Esophagus mucosa (tissue), 1 donor: ENCODE measurements at places on chromosomes 5 and 9. TPM values are rescaled to one million over a fixed set of nuclear protein-coding genes. Genes with fewer than 3 reads are reported as not detected.

- peak; percentile 1 for ATAC-seq
These were observed 5.1 kb downstream of the NRARP start for GRCh38 chr9:137296670-137297664.

DNA sequence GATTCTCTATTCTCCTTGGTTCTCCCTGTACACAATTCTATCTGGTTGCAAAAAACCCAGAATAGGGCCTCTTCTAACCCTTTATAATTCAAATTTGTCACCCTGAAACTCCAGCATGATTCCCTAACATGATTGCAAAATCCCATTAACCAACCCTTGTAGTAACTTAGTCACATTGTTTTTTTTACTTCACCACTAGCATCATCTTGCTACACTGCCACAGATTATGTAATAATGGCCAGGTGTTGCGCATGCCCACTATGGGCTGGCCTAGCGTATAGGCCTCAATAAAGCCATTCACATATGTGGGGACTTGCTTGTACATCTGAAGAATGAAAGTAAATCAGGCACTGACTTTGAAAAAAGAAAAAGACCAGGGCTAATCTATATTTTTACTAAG, 25.7 kb downstream of the FAM170A start:
- peak; percentile 57 for ATAC-seq

- ATAC-seq: no peak
These were observed 636.1 kb downstream of the KIF4B start for GRCh38 chr5:155649666-155650065.

DNA sequence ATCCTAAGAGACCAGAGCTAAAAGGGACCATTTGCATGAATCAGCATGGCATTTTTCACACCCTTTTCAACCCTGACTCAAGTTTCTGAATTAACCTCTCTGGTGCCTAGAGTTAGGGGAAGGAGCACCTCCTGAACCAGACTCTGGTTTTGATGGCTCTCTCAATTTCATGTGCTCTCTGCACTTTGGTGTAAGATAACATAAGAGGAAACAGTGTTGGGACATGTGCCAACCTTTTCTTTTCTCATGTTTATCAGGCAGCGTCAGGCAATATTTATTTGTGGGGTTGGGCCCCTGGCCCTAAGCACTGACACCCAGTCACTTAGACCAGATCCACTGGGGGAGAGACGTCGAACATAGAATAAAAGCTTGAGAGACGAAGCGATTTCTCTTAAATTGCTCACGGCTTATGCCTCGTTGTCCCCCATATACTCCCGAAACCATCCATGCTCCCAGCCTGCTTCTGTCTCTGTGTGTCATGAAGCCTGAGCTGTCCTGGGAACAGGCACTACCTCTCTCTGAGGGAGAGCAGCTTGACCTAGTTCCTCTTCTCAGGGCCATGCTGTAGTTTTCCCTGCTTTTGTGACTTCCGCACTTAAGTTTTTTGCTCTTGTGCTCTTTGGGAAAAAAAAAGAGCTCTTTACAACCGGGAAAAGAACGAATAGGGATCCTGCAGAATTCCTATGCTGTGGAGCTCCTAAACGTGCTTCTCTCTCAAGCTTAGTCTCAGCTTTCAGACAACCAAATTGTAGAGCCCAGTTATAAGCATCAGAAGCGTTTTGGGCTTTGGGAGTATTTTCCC, 195.7 kb downstream of the NR3C1 start:
- ATAC-seq: no peak

DNA sequence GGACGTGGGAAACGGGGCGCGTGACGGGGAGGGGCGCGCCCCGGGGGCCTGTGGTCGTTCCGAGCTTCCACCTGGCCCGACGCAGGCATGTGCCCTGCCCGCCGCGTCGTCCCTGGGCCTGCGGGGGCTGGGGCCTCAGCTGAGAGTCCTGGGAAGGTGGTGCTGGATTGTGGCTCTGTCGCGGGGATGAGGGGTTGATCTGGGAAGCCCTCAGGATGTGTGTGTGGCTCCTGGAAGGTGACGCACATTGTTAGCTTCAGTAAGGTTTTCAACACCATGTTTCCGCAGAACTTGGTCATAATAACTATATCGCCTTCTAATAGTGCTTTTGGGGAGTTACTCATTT, 589.1 kb downstream of the MTRR start:
- ATAC-seq: peak; percentile 33

- ATAC-seq: no peak
These were observed 182.7 kb downstream of the PAPPA start for GRCh38 chr9:116336133-116336862.

DNA sequence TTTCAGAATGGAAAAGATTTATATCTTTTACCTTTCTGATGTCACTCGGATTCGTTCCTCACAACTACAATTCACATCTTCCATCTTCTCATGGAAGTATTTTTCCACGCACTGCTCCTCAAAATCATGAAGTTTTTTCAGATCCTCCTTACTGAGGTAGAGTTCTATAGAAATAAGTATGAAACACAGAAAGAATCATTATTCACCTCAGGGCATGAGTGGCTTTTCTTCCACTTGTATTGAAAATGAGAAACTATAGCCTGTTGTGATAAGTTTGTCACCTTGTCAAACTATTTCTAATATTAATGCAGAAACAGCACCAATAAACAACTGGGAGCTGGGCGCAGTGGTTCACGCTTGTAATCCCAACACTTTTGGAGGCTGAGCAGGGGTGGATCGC, 116.0 kb downstream of the TRPM6 start:
- ATAC-seq: no peak

- no peak for ATAC-seq
These were observed 87.5 kb upstream of the FBXW11 start for GRCh38 chr5:172093965-172094364.

DNA sequence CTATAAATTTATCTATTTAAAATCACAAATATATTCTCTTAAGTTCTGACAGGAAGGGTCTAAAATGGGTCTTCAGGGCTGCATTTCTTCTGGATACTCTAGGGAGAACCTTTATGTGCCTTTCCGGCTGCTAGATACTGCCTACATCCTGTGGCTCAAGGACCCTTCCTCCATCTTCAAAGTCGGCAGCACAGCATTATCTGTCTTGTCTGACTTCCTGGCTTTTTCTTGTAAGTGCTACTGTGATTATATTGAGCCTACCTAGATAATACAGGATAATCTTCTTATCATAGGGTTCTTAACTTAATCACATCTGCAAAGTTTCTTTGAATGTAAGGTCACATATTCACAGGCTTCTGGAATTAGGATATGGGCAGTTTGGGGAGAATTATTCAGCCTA, 943.8 kb upstream of the TYRP1 start:
- ATAC-seq: no peak

- ATAC-seq: no peak
These were observed 3.4 kb downstream of the BRD3OS start for GRCh38 chr9:134028575-134029247.

DNA sequence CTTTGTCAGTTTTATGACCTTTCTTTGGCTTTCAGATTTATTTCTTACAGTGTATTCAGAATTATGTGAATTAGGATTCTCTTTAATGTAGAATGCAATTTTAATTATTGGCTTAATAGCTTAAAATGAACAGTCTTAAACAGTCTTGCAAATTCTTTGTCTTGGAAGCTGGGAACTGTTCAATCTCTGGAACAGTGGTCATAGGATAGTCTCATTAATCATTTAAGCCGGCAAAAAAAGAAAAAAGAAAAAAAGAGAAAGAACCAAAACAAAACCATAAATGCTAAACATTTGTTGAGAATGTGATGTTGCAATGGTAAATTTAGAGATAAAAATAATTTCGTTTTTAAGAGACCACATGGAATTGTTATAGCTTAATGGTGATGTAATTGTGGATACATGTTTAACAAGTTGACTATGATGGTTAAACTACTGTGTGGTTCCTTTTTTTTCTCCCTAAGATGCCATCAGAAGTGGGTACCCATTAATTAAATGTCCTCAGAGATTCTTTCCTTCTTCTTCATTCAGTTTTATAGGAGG, 61.6 kb downstream of the NNT start:
- ATAC-seq: no peak

DNA sequence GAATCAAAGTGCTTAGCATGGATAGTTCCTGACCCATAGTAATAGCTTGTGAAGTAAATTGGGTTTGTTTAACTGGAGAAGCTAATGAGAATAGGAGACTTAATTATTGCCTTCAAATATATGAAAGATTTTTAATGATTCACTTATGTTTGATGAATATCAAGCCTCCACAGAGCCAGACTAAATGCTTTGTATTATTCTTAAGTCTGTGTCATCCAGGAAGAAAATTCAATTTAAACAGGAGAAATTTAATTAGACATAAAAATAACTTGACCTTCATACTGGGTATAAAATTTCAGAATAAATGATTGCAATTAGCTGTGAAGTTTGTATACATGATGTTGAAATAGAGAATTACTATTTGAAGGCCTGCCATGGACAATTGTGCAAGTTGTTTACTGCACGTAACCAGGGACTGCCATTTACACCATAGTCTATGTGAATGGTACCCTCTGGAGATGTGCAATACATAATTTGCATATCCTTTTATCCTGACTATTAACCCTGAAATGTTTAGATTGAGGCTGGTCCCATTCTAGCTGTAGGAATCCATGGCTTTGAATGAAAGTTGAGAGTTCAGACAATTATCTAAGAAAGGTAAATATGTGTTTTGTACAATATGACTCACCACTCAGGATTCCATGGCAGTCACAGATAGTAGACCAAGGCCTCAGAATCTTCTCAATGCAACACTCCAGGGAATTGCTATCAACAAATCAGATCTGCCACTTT, 133.5 kb upstream of the IL12B start:
- ATAC-seq: no peak

DNA sequence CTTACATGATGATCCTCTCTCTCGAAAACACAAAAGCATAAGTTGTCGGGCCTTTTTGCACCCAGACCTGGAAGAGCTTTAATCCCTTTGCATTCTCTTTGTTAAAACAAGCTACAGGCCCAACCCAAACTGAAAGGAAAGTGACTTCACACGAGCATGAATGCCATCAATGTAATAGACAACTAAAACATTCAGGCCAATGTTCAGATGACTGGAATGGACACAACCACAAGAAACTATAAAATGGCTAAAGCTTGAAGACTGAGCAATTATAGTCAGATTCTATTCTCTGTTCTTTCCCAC, 45.5 kb downstream of the RFX3 start:
- ATAC-seq: no peak

GRCh38 chr5:147310059-147310704, 75.4 kb downstream of the STK32A start:
- peak; percentile 99 for ATAC-seq

DNA sequence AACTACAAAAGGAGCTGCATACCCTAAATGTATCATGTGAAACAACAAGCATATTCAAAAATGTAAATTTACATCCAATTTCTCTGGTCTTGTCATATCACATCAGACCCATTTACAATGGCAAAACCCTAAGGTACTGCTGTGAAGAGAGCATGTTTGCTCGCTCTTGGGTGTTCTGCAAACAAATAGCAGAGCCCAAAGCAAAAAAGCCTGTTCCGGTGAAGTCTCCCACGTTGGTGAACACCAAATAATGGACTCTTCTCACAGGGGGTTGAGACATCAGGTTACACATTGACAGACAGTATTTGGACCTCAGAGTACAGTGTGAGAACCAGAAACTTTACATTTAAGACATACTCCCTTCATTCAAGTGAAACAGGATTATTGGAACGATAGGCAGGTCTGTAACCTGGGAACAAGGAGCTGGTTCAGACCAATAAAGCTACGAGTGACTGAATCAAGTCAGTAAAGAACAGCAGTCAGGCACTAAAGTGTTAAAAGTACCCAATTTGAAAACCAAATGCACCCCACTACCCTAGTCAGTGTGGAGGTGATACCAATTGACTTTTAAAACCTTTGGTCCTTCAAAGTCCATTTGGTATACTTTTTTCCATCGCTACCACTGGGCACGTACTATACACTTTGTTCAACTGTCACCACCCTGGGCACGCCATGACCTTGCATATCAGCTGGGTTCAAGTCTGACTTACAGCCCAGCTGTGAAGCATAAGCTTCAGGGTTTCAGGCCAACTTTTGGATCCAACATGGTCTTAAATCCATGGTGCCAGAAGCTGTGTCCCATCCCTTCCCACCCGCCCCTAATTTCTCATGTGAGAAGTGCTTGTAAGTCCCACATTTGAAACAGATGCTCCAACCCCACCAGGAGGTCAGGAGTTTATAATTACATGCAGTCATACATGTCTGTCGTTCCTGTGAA, 36.4 kb downstream of the ETF1 start:
- ATAC-seq: no peak

DNA sequence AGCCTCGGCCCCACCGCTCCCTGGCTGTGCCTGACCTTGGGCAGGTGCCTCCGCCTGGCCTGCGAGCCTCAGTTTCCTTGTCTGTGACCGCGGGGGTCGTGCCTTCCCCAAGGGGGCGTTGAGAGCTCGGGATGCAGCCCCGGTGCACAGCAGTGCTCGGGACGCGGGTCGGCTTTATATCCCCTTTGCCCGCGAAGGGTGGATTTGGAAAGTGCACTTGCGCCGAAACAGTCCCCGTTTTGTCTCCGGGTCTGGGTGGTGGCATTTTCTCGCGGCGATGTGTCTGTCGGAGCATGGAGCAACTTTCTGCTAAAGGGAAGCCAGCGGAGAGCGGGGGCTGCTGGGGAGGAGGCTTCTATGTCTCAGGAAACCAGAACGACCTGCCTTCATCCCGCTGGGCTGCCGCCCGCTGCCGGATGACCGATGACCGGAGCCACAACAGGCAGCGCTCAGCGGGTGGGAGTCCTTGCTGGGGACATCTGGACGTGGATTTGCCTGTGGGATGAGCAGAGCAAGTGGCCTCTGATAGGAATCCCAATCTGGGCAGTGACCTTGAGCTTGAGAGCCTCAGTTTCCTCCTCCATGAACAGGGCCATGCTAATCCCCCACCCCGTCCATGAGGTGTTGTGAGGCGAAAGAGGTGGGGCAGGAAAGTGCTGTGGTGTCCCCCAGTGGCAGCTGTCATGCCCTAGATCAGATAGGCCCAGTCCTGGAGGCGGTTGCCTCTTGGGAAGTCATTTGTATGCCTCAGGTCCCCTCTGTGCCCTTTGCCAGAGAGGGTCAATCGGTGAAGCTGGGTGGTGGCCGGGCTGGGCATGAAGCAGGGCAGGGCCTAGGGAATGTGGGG, 651 bp downstream of the HRH2 start:
- ATAC-seq: no peak

GRCh38 chr5:83029912-83030311, 47.3 kb downstream of the TMEM167A start:
- ATAC-seq: no peak

GRCh38 chr9:92740969-92741368, 23.7 kb downstream of the BICD2 start:
- no peak for ATAC-seq

DNA sequence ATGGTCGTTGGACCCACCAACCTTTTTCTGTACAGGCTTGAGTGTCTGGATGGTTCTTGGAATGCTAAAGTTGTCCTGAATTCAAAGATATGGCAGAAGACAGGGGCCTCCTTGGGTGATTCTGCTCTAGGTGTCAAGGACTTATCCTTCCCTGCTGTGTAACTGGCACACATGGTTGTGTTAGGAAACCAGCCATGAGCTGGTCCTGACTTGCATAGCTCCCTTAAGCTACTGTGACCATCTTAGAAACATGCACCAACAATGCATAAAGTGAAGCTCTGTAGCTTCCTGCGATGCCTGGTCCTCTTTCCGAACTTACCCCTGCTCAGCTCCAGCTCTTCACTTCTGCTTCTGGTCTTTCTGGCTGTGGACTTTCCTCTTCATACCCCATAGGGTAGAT, 224.6 kb downstream of the TLE4 start:
- ATAC-seq: peak; percentile 59

PCDH12 gene
- total RNA-seq: 0.40 TPM

ZNF346 gene
- 6.7 TPM for total RNA-seq

C9orf50 gene
- total RNA-seq: not detected

SOX30 gene
- total RNA-seq: not detected

MARCHF11 gene
- not detected for total RNA-seq

PCDHB16 gene
- 0.48 TPM for total RNA-seq

SLC25A48 gene
- 0.32 TPM for total RNA-seq

CBY3 gene
- not detected for total RNA-seq
